ENCODE measurements at places on chromosomes 12 and 14.

DNA sequence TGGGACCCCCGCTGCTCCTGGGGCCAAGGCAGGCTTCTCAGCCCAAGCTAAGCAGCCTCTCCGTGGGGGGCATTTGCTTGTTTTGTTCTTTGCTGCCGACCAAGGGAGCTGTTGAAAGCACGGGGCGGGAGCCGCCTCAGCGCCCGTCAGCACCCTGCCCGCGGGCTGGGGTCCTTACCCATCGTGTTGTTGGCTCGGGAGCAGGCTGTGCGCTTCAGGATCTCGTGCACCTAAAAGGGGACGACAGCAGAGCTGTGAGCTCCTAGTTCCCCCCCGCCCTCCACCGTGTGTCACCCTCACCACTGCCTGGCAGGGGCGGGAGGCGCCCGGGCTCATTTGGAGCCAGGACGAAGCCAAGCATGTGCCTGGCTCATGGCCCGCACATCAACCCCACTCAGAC is 117.5 kb downstream of the ANO2 start:
- no peak for DNase-seq

GRCh38 chr14:103898711-103899110 is 29.5 kb upstream of the TDRD9 start:
- no peak for DNase-seq

GRCh38 chr12:106138357-106138632 is 459 bp downstream of the NUAK1 start:
- no peak for DNase-seq

- DNase-seq = no peak
Measured at GRCh38 chr12:50004696-50005095, 20.6 kb downstream of the RACGAP1 start.

DNA sequence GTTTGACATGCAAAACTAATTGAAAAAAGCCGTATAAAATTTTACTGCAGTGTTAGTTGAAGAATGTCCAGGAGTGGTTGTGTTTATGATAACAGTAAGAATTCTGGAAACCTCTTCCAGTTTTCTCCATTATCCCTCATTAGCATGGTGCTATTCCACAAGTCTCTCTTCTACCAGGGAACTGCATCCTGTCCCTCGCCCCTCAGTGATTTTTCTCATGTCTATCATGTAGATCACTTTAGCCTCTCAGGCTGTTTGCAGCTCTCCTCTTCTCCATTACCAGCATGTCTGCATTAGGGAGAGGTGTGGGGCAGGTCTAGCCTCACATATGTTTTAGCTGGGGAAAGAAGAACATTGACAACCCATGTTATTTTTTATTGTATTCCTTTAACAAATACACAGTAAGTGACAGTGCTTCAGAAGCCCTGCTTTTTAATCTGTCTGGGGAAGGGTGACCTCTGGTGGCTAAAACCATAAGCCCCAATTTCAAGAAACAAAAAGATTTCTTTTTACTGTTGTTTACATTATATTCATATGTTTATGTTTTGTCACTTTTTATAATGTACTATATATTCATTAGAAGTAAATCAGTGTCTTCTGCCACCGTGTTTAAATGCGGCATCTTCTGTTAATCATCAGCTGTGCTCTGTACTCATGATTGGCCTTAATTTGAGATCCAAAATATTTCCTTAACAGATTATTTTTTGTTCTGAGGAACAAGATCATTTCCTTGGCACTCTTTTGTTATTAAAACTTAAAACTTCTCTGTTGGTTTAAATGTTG is 70.7 kb downstream of the RASSF8 start:
- peak; percentile 22 for DNase-seq

DNA sequence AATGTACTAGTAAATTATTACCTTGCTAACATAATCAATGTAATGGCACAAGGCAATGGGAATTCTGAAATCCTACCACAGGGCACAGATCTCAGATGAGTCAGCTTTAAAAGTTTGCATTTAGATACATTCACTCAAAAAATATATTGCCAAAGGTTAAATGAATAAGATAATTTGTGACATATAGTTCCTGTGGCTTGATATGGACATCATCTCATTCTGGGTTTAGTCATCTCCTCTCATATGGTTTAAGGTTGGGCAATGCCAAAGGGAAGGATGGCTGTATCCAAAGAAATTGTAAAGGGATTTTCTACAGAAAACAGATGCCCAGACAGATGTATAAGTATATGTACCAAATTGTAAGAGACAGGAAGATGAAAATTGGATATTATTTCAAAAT is 1065.0 kb downstream of the LRFN5 start:
- DNase-seq = no peak

DNA sequence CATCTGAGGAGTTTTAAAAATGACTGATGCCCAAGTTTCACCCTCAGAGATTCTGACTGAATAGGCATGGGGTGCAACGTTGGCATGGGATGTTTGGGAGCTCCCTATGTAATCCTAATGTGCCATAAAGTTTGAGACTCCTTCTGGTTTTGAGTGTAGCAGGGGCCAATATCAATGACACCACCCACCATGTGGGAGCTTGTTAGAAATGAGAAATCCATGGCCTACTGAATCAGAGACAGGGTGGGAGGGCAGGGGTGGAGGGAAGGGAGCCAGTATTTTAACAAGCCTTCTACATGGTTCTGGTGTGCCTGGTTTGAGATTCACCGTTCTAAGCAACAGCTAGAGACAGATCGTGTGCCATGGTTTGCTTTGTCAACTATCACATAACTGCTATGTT is 46.1 kb downstream of the VCPKMT start:
- no peak for DNase-seq

DNA sequence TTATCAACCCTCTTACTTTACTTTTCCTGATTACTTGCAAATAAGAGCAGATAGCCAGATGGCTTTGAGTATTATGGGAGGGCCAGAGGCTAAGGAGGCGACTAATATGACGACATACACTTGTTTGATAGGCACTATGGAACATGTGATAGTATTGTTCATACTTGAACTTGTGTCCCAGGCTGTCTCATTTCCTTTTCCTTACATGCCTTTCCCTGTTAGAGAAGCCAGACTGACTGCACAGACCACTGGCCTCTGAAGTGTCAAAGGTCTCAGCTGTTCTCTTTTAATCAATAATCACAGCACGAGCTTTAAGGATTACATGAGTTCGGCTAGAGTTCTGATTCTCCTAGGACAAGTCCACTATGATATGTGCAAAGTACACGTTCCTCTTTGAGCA is 326.0 kb downstream of the PRKD1 start:
- DNase-seq = peak; percentile 28

- DNase-seq = no peak
Measured at GRCh38 chr12:106108185-106108835, 30.4 kb downstream of the NUAK1 start.

DNA sequence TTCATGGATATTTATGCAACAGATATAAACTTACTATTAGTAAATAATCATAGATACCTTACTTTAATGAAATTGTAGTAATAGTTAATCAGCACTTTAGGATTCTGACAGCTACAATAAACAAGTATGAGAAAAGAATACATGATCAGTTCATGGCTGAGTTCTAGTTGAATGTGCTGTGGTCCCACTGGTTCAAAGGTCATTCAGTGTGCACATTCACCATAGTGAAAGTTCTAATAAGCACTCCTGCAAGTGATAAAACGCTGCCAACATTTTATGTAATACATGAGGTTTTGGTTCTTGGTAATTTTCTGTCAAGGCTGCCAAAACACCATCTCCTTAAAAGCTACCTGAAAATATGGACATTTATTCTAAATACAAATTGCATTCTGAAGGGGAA is 92.6 kb downstream of the NUMB start:
- no peak for DNase-seq

GRCh38 chr14:60196291-60196690 is 31.1 kb upstream of the DHRS7 start:
- DNase-seq = no peak

DNA sequence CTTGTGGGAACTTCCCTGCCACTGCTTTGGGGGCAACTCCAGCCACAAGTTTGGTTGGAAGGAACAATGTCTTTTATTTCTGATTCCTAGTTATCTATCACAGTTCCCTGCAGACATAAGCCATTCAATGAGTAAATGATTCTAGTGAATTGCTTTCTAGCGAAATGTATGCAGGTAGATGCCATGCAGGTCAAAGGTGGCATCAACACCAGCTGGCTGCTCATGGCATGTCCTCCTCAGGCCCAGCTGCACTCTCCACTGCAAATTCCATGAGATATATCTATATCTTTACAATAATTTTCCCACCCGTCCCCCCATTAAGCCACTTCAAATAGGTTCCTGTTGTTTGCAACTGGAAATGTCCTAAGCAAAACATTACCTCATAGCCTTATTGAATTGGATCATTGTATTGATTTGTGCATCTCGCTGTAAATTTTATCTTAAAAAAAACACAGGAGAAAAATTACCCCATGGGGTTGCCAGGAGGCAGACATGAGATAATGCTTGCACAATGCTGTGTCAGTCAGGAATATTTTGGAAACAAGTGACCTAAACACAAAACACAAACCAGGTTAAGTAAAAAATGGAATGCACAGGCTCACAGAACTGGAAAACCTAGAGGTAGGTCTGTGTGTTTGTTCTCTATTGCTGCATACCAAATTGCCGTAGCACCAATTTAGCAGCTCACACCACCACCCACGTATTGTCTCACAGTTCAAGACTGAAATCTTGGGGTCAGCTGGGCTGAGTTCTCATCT is 32.8 kb upstream of the TXNRD1 start:
- no peak for DNase-seq

DNA sequence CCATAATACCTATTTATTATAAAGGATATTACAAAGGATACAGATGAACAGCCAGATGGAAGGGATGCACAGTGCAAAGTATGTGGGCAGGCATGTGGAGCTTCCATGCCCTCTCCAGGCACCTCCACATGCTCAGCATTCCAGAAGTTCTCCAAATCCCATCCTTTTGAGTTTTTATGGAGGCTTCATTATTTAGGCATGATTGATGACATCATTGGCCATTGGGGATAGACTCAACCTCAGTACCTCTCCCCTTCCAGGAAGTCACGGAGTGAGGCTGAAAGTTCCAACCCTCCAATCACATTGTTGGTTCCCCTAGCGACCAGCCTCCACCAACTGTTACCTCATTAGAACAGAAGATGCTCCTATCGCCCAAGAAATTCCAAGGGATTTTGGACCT is 156.4 kb downstream of the ATP23 start:
- no peak for DNase-seq
